ENCODE measurements at places on chromosomes 2 and 18. TPM values are rescaled to one million over a fixed set of nuclear protein-coding genes. Genes with fewer than 3 reads are reported as not detected.

The OTOS gene
- total RNA-seq: not detected

GRCh38 chr2:169572821-169573159 is 875 bp downstream of the FASTKD1 start:
- DNase-seq: no peak
- H3K36me3 ChIP-seq: no peaks in the 10 kb centered on the region
- H3K27me3 ChIP-seq: no peaks in the 10 kb centered on the region
- H3K27ac ChIP-seq: peak overlapping the region; percentile 80

GRCh38 chr2:46719487-46719886 is 196.1 kb downstream of the MCFD2 start:
- no peak overlapping the region for H3K27ac ChIP-seq
- no peak for DNase-seq
- no peaks in the 10 kb centered on the region for H3K27me3 ChIP-seq
- no peak overlapping the region for H3K4me3 ChIP-seq
- no peaks in the 10 kb centered on the region for H3K4me1 ChIP-seq

DNA sequence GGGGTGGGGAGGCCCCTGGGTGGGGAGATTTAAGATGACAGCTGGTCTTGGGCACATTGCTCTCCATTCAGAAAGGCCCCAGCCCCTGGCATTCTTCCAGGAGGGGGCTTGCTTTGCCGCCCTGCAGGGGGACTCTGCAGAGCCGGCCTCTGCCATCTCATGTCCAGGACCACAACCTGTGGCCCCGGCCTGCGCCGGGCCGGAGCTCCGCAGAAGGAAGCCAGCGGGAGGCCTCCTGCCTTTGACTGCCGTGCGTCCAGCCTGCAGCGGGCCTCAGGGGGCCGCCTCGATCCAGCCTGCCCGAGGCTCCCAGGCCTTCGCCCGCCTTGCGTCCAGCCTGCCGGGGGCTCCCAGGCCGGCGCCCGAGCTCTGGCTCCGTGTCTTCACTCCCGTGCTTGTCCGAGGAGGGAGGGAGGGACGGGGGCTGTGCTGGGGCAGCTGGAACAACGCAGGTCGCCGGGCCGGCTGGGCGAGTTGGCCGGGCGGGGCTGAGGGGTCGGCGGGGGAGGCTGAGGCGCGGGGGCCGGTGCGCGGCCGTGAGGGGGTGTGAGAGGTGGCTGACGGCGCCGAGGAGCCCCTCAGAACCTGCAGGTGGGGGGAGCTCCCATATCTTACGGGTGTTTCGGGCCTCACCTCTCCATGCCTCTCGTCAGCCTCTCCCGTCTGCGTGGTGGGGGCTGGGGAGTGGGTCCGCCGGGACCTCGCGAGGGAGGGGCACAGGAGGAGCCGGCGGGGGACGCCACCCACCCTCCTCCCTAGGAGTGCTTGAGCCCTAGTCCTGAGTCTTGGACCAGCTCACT is 20.4 kb downstream of the GPC1 start:
- no peaks in the 10 kb centered on the region for H3K4me1 ChIP-seq
- DNase-seq: no peak
- H3K27ac ChIP-seq: no peak overlapping the region
- H3K36me3 ChIP-seq: no peaks in the 10 kb centered on the region

DNA sequence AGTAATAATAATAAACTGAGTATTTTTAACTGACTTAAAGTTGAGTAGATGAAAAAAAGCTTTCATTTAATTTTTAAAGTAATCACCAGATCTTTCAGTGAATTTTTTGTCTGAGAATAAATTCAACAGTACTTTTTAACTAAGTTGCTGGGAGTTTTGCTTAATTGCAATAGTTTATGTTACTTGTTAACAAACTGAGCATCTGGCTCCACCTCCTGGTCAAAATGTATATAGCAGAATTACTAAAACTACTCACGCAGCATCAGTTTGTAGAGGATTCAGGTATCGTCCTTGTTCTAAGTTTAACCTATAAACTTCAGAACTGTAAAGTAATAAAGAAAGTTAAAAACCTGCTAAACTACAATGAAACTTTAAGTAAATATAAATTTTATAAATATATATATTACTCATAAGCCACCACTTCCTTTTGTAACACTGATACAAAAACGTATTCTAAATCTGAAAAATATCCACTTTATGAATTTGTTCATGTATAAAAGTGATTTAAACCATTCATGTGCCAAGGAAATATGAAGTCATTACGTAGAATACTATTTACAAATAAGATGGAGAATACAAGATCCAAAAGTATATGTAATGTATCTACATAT is 21.3 kb downstream of the NOL10 start:
- H3K4me3 ChIP-seq: no peak overlapping the region
- H3K27ac ChIP-seq: no peak overlapping the region
- no peaks in the 10 kb centered on the region for H3K27me3 ChIP-seq

The PROM2 gene
- total RNA-seq: 0.53 TPM

The RBM45 gene
- 21.0 TPM for total RNA-seq

The FZD7 gene
- 0.54 TPM for total RNA-seq

All from naive thymus-derived CD4-positive, alpha-beta T cell (primary cell).